ENCODE measurements at places on chromosomes 1 and 21.

- no peak for DNase-seq
Observed at GRCh38 chr1:45325851-45326506, 716 bp upstream of the HPDL start.

DNA sequence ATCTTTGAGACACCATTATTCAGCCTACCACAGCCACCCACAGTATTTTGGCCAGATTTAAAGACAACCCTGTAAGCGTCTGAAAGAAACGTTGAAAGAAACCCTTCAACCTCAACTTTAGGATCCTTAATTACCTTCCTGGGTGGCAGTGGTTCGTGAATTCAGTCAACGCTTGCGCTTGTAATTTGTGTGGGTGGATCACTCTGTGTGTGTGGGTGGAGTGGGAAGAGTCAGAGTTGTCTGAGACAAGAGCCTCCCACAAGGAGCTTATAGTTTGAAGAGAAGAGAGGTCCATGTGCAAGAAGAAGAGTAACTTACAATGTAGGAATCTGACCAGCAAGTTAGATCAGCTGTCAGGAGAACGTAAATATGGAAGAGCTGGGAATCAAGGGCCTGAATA is 8.4 kb downstream of the COQ8A start:
- no peak for DNase-seq

DNA sequence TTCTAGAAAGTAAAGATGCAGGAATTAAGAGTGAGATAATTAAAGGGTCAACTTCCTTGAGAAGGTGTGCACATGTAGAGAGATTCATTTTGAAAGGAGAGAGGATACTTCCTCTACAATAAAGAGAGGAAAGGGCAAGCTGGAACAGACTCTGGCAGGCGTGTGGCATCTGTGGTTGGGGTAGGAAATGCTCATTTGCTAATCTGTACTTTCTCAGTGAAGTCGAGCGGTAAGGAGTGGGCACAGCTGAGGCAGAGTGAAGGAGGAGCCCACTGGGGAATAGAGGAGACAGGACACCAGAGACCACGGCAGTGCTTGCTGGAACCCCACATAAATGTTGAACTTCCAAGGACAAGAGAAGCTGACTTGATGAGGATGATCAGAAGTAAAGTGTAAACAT is 49.1 kb downstream of the PCSK9 start:
- no peak for DNase-seq

- DNase-seq: no peak
Observed at GRCh38 chr1:235073331-235073967, 55.2 kb downstream of the TOMM20 start.

DNA sequence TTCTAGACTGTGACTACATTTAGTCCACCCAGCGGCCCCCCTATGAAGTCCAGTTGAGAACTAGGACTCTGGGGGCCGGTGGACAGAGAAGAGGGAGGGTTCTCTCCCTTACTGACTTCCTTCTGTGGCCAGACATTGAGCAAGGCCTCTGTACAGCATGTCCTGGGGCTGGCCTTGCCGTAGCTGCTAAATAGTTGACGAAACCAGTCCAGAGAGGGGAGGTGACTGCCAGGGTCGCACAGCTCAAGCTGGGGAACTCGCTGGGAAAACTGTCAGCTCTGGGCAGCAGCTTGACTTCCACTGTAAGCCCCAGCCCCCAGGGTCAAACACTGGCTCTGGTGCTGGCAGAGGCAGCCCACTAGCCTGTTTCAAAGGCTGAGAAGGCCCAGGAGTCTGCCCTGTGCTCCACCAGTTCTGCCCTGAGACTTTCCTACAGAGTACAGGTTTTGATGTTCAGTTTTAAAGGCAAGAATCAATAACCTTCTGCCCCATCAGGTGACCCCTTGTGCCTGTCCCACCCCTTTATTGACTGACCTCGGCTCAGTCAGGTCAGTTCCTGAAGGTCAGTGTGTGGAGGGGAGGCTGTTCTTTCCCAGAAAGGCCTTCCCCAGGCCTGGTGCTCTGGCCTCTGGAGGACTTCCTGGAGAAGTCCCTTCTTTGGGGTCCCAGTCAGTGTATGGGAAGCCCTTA is 14.1 kb downstream of the PCSK9 start:
- DNase-seq: no peak

GRCh38 chr1:236103646-236104218 is 38.6 kb upstream of the GPR137B start:
- DNase-seq: peak; percentile 94

DNA sequence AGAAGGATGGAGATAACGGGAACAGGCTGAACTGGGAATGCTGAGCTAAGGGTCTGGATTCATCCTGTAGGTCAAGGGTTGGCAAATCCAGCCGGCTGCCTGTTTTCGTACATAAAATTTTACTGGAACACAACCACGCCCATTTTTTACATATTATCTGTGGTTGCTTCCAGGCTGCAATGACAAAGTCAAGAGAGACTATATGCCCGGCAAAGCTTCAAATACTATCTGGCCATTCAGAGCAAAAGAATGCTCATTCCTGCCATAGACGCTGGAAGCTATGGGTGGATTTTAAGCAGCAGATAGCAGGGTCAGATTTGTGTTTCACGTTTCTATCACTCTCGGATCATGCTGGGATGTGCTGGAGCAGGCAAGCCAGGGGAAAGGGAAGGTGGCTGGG is 137.9 kb upstream of the EDN2 start:
- no peak for DNase-seq

DNA sequence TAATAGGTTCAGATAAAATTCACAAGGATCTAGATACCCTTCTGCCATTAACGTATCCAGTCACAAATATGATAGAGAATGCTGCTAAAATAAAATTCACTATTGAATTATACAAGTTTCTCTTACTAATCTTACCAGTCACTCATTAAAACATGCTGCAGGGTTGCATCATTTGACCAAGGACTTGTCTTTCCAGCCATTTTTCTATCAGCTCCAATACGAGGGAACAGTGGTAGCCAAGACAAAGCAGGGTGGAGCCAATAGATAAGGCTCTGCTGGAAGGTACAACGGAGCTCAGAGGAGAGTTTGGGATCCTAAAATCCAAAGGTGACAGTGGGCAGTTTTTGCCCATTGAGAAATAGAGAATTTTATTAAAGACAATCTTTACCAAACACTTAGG is 4.0 kb downstream of the DONSON start:
- DNase-seq: no peak

DNA sequence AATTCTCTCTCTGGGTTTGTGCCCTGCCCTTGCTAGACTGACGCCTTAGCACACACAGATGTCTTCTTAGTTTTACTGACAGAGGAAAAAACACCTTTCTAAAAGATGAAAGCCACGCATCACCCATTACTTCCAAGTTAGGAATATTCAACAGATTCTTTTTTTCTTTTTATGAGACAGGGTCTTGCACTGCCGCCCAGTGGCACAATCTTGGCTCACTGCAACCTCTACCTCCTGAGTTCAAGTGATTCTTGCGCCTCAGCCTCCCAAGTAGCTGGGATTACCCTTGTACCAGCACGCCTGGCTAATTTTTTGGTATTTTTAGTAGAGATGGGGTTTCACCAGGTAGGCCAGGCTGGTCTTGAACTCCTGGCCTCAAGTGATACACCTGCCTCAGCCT is 169.2 kb downstream of the APP start:
- no peak for DNase-seq

- DNase-seq: no peak
Observed at GRCh38 chr1:226239421-226239820, 16.0 kb downstream of the MIXL1 start.

GRCh38 chr1:18178111-18178510 is 70.5 kb downstream of the IGSF21 start:
- no peak for DNase-seq
